Sigmoid colon (tissue), 7 donors: ENCODE measurements at places on chromosomes 5 and 9. TPM values are rescaled to one million over a fixed set of nuclear protein-coding genes. Genes with fewer than 3 reads are reported as not detected.

DNA sequence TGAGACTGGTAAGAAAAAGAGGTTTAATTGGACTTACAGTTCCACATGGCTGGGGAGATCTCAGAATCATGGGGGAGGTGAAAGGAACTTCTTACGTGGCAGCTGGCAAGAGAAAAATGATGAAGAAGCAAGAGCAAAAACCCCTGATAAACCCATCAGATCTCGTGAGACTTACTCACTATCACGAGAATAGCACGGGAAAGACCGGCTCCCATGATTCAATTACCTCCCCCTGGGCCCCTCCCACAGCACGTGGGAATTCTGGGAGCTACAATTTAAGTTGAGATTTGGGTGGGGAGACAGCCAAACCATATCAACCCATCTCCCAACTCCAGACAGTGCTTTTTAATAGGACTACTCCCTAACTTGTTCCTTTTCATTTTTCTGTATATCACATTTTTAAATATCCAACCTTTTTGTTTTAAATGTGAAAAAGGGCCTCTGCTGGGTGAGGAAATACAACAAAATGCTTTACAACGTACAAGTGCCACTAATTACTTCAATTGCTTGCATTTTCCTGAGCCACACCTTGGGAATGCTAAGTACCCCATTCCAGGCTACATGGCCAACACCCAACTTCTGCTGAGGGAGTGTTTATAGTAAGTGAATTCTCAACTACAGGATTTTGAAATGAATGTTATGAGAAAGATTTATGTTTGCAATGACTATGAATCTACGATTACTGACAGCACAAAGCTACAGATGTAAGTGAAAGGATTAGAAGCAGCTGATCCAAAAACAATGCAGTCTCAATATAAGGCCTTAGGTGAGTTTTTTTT is 294.1 kb upstream of the CD180 start:
- DNase-seq, result no peak

DNA sequence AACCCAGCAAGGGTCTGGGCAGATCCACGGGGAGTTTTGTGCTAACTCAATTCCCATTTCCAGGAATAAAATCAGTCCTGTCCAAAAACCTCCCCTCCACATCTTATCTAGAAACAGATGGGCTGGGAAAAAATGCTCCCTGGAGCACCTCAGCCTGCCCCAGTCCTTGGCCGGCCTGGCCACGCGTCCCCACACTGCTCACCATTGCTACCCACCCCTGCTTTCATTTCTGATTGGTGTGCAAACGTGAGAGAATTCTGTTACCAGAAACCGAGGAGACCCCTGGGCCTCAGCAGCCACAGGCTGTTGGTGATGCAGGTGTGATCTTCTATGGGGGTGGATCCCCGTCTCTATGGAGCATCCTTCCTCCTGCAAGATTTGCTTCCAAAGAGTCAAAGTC is 38.0 kb upstream of the OLFM1 start:
- DNase-seq, result peak; percentile 11

DNA sequence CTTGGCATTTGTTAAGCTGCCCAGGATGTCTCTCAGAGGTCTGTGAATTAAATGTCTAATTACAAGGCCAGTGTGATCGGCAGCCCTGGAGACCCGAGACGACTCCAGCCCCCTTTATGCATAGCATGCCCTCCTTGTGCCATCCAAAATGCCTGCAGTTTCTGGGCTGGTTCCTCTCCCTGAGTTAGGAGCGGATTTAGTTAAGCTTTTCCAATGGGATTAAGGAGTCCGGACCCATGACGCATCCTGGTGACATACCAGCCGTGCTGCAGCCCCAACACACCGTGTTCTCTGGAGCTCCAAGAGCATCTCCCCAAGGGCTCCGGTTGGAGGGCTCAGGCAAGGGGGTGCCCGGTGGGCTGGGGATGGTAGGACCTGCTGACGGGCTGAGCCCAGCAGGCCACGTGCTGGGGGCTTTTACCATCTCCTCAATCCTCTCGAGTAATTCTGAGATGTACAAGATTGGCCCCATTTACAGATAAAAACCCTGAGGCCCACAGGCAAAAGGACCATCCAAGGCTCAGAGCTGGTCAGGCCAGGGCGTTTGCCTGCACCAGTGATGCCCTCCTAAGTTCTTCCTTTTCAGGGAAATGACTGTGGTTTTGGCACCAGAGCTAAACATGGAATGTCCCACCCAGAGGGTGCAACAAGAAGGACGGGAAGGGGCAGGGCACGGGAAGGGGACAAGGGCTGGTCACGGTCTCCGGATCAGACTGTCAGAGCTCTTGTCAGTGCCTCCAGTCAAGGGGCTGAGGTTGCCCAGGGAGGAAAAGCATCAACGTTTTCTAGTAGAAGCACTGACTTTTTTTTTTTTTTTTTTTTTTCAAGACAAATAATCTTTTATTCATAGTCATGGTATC is 82.6 kb upstream of the PHYKPL start:
- DNase-seq, result peak; percentile 40

GRCh38 chr5:154722097-154722496 is 33.1 kb upstream of the LARP1 start:
- DNase-seq, result no peak

GRCh38 chr5:38443390-38443789 is 113.1 kb downstream of the LIFR start:
- no peak for DNase-seq

DNA sequence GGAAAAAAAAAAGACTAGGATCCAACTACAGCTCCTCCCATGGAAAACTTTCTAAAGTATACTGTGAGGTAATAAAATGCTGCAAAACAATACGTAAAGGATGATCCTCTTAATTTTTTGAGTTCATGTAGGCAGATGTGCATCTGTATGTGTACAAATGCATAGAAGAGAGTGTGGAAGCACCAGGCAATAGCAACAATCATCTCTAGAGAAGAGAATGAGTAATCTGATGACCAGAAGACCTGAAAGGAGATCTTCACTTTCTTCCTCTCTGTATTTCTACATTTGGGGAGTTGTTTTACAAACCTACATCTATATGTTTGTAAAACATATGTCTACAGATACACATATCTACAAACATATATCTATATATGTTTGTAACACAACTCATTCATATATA is 29.3 kb upstream of the SPDL1 start:
- no peak for DNase-seq

DNA sequence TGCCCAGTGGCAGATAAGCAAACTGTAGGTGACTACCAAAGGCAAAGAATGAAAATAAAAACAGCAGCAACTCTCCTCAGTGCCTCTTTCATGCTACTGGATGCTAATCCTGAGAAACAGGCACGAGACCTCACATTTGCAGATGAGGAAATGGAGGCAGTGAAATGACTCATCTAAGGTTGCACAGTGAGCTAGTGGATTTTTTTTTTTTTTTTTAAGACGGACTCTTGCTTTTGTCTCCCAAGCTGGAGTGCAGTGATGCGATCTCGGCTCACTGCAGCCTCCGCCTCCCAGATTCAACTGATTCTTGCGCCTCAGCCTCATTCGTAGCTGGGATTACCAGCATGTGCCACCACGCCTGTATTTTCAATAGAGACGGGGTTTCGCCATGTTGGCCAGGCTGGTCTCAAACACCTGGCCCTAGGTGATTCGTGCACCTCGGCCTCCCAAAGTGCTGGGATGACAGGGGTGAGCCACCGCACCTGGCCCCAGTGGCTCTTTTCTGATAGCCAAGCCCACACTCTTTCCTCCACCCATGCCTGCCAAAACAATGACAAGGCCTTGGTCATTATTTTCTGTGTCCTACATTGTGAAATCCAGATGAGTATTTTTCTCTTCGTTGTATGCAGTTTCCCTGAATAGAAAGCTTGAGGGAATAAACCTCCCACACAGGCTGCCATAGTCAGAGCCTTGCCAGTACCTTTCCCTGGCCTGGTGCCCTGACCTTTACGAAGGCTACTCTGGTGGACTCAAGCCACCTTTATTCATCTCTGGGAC is 19.2 kb downstream of the DOCK2 start:
- DNase-seq, result no peak

Gene ADAMTSL1
- 10.7 TPM for total RNA-seq

Gene MOB3B
- 6.9 TPM for total RNA-seq

Gene ZNF462
- total RNA-seq, result 24.4 TPM
